ENCODE measurements at places on chromosomes 12 and 14.

DNA sequence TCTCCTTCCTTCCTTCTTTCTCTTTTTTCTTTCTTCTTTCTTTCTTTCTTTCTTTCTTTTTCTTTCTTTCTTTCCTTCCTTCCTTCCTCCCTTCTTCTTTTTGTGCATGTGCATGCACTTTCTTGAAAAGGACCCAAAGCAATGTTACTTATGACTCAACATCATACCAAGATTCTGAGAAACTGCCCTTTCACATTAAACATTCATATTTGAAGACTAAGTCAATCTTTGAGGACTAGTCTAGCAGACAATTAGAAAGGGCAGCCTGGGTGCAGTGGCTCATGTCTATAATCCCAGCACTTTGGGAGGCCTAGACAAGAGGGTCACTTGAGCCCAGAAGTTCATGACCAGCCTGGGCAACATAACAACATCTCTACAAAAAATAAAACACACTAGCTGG is 212.8 kb upstream of the KITLG start:
- DNase-seq, result no peak

- no peak for DNase-seq
These were observed 360.5 kb downstream of the FUT8 start for GRCh38 chr14:65772921-65773574.

GRCh38 chr12:110754101-110754793 is 11.6 kb upstream of the PPP1CC start:
- DNase-seq, result no peak

DNA sequence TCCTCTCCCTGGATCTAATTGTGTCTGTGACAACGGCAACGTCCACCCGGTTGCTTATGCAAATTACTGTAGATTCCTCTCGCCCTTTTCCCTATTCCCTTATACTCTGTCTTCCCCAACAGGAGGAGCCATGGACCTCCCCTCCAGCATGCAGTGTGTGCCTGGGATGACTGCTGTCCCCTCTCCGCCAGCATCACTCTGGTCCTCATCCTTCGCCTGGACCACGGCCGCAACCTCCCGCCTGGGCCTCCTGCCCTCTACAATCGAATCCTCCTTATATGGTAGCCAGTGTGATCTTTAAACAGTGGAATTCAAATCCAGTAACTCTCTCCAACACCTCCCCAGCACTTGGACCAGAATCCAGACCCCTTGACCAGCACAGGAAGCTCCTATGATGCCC is 30.6 kb upstream of the PRIMA1 start:
- no peak for DNase-seq

DNA sequence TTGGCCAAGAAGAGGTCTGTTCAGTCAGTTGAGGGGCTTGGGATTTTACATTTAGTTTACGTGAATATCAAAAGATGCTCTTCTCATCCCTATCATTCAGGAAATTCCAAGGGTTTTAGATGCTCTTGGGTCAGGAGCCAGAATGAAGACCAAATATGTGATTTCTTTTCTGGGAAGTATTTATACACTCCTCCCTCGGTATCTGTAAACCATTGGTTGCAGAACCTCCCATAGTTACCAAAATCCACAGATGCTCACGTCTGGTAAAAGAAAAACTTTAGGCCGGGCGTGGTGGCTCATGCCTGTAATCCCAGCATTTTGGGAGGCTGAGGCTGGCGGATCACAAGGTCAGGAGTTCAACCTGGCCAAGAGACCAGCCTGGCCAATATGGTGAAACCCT is 75.9 kb downstream of the TNFAIP2 start:
- DNase-seq, result no peak

DNA sequence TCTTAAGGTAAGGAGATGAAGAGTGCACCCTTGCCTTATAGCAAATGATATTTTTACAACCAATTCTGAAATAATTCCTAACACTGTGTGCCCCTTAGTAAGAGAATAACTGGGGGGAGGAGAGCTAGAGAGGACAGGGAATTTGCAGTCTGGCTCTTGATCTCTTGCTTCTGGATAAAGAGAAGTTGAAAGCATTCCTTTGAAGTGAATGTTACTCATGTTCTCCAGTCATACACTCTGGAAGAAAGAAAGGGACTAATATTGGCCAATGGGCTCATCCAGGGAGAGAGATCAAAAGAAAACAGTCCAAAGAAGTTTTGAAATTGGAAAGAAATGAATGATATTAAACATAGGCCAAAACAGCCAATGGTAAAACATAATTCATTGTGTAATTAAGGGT is 25.3 kb downstream of the C12orf75 start:
- DNase-seq, result no peak

DNA sequence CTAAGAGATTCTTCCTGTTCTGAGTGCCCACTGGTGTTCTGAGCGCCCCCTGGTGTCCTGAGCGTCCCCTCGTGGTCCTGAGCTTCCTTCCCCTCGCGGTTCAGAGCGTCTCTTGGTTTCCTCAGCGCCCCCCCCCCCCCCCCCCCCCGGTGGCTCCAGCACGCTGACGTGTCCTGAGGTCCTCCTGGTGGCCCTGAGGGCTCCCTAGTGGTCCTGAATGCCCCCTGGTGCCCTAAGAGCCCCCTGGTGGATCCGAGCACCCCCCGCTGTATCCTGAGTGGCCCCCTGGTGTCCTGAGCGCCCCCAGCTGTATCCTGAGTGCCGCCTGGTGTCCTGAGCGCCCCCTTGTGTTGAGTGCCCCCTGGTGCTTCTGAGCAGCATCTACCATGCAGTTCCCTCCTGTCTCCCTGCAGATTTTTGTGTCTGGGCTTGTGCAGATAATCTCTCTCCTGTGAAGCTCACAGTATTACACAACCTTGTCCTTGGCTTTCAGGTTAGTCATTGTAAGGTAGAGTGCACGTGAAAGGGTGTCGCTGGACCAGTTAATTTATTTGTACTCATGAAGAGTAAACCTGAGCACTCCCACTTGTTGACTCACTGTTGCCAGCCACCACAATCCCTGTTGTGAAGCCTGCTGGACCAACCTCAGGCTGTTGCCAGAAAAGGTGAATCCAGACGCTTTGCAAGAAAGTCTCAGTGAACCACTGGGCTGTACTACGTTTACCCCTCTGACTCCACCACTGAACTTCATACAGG is 1168.4 kb downstream of the TMEM121 start:
- no peak for DNase-seq

- peak; percentile 60 for DNase-seq
These were observed 1.9 kb upstream of the BAZ2A start for GRCh38 chr12:56631790-56632700.

DNA sequence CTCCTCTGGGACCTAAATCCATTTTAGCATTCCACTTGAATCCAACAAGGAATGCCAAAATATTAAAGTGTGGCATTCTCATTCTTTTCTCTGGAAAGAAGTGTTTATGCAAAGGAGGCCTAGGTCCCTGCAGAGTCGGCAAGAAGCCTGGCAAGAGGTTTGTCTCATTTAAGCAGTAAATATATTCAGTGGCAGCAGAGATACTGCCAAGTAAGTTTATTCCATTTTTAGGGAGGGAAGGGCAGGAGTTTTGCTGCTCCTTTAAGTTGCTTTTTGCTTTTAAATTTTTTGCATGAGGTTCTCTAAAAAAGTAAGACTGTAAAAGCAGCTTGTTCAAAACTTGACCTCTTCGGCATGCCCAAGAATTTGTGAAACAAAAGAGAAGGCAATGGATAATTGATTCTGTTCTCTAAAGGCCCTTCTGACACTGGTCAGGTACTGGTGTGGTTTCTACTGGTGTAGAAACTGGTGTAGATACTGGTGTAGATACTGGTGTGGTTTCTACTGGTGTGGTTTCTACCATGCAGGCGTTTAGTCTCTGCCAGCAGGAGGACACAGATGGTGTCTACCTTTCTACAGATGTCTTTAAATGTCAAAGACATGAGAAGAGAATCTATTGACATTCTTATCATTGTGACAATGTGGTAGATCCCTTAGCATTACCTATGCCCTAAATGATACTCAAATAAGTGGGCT is 107.3 kb downstream of the SAMD4A start:
- no peak for DNase-seq

DNA sequence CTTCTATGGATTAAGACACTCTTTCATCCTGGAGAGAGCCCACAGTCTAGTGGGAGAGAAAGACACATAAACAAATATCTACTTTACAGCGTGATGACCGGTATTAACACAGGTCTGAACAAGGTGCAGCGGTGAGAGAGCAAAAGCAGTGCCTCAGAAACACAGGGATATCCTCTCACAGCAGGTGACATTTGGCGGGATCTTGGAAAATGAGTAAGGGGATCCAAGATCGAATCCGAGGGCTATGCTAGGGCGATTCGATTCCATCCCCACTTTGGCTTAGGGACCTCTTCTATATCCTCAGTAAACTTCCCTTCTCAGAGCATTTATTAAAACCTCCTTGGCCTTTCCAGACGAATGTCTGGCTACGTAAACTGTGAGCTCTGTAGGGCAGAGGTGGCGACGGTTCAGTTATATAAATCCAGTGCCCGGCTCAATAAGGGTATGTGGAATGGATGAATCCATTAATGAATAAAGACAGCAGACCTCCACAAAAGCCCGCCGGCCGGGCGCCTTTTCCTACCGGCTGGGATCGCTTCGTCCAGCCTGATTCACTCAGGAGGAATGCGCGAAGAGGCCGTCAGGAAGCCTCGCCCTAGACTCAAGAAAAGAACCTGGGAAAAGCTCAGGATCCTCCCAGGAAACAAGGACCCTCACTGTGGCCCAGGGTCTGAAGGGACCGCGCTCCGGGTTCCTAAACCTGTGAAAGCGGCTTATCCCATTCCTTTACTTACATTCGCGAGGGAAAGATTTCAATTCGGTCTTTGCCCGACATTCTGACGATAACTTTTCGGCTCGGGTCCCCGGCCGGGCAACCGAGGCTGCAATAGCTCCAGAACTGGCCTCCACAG is 455 bp downstream of the ATP6V1D start:
- no peak for DNase-seq

GRCh38 chr12:76708296-76708695 is 55.6 kb upstream of the ZDHHC17 start:
- no peak for DNase-seq

GRCh38 chr14:77485901-77486678 is 12.5 kb downstream of the ISM2 start:
- DNase-seq, result no peak

- DNase-seq, result no peak
These were observed 146.7 kb downstream of the DYRK2 start for GRCh38 chr12:67795236-67795635.

DNA sequence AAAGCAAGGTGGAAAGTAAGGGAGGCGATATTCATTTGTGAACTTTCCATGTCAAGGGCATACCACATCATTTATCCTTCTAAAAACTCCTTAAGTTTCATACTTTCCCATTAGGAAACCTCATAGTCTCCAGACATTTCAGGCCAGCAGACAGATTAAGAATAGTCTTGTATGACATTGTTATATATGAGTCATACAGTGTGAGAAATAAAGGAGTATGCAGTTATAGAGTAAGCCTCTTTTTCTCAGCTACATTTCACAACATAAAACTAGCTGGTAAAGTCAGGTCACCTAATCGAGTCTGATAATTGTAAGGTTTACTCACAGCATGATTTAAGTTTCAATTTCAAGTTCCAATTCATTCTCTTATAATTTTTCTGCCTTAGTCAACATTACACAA is 164.3 kb downstream of the GRIP1 start:
- DNase-seq, result no peak

DNA sequence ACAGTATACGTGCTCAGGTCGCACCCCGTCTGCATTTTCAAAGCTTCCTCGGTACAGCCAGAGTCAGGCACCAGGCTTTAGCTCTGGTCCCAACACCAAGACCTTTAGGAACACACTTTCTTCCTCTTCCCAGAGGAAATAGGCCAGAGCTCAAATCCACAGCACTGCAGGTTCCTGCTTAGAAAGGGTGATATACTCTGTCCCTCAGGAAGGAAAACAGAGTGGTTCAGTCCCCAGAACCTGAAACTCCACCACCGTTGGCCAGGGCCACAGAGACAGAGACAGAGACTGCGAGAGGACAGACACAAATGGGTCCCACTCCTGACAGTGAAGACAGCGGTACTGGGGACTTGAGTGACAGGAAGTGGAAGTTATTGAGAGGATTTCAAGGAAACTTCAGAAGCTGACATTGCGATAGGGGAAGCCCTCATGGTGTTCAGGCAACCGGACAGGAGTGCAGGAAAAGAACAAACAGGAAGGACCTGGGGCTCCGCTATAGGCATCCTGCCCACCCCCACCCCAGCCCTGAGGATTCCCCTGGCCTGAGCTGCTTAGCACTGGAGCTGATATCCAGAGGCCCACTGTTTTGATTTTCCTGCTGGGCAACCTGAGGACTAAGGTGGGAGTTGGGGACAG is 5.5 kb upstream of the KRT8 start:
- no peak for DNase-seq

DNA sequence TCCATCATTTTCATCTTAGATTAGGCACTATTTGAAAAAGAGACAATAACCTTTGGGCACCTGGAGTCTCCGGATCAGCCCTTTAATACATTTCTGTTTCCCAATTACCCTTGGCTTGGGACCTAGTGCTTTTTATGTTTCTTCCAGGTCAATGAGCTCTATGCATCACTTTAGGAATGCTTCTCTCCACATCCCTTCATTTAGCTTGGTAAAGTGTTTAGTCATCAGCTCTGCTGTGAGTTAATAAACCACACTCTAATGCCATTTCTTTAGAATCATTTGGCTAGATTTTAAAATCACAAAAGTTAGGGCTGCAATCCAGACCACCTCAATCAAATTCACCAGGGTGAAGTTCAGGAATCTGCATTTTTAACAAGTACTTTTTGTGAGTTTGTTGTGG is 41.7 kb downstream of the RASSF9 start:
- DNase-seq, result no peak

DNA sequence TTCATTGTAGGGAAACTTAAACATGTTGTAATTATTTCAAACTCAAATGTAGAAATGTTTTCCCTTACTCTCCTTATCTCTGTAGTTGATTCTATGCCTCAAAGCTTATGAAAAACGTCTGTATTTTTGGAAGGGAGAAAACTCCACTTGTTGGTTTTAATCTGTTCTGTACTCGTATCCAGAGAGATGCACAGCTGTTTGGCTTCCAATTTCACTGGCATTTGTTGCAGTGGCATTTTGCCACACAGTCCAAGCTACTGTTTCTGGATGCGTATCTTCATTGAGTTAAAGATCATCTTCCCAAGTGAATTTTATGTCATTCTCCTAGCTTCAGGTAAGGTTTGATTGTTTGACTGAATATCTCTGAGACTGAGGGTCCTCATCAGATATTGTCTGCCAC is 481.4 kb downstream of the TRHDE start:
- DNase-seq, result no peak

- DNase-seq, result no peak
These were observed 30.1 kb upstream of the TSPAN11 start for GRCh38 chr12:30896461-30896860.

GRCh38 chr12:113912760-113913329 is 53.3 kb downstream of the RBM19 start:
- DNase-seq, result no peak

All from right lung (tissue), 10 donors.